ENCODE measurements at places on chromosomes 12 and 14.

DNA sequence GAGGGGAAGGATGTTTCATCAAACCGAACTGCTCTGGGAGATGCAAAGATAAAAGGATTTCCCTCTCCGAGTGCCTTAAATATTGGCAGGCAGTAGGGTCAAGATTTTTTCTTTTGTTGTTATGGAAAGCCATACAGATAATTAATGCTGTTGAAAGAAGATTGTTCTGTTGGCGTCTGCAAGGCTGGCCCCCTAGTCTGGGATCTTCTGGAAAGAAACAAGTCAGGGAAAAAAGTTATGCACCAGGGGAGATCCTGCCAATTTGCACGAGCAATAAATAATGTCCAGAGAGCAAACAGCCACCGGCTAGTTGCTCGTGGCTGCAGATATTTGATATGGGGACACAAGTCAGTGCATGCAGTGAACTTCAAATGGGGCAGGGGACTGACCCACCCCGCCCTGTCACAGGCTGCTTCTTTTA lies 202.1 kb upstream of the MYL2 start:
- DNase-seq: no peak

DNA sequence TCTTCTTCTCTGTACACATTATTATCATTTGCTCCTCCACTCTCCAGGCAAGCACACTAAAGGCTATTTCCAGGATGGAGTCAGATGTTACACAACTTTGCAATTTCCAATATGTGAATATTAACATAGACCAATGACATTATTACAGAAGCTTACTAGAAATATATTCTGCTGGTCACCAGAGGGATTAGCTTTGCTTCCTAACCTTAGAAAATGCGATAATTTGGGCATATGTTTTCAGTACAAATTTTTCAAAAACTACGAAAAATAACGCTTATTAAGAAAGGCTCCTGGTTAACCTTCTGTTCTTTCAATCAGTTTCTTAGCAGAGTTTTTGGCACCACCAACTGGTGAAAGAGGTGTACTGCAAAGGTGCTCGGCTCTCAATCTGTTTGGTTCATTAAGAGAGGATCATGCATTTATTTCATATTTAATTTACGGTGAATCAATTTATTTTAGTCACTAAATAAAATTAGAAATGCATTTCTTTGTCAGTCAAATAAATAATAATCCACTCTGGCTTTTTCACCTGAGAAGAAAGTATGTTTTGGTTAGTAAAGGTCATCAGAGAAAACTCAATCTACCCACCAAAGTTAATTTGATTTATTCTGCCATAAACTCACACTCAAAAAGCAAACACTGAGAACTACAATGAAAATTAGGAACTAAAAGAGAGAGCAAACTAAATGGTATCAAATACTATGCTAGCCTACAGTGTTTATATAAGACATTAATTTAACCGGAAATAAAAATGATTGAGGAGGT lies 39.2 kb downstream of the EFCAB11 start:
- DNase-seq: peak; percentile 34

DNA sequence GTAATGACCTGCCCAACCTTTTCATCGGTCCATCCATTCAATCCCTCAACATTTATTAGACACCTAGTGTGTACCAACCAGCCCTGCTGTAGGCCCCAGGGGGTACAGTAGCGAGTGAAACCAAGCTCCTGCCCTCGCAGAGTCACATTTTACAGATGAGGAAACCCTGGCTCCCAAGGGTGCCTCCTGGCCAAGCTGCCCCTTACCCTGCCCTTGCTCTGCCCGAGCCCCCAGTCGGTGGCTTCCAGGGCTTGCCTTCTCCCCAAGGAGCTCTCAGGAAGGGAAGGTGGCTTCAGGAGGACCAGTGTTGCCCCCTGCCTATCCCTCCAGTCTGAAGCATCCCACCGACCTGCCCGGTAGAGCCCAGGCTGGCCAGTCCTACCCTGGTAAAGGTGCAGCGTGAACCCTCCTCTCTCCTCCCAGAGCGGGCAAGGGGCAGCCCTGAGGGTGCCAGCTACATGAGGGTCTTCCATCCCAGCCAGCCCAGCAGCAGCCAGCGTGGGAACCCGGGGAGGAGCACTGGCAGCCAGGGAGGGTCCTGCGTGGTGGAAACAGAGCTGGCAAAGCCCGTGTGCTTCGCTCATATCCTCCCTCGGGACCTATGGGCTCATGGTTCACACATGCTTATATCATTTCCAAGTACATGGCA lies 670 bp upstream of the BEGAIN start:
- no peak for DNase-seq

- no peak for DNase-seq
Measured at GRCh38 chr12:116299064-116299463, 21.6 kb upstream of the MED13L start.

DNA sequence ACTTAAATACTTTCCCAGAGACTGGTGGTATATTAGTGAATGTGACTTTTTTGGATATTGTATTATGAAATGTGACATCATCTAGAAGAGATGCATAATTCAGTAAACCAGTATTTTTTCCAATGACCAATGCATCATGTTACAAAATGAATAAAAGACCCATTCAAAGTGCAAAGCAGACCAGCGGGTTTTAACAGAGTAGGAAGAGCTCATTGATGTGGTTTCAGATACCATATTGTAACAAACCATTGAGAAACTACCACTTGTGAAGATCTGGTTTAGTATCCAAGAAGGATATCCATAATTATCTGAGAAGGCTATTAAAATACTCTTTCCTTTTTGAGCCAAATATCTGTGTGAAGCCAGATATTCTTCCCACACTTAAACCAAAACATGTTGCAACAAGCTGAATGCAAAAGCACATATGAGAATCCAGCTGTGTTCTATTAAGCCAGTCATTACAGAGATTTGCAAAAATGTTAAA lies 47.7 kb downstream of the MVK start:
- DNase-seq: no peak

All from amygdala (tissue), 56 donors.